H9 (cell line): ENCODE measurements at places on chromosomes 2 and 18.

- peak; percentile 84 for DNase-seq
These were observed 18.0 kb downstream of the ARID5A start for GRCh38 chr2:96554293-96555145.

DNA sequence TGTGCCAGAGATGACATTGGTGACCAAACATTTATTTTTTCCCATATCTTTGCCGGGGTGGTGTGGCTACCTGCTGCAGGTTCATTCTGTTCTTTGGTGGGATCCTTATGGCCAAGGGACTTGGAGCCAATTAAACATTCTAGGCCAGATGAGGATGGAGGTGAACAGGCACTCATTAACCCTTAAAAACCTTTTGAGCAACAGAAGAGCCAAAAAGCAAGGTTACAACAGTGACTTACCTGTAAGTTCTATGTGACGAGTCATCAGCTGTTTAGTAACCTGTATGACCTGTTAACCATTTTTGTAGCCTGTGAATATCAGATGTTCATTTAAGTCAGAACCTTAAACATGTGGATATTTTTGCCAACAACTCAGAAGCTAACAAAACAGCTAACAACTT, 105.6 kb downstream of the XRCC5 start:
- no peak for DNase-seq

DNA sequence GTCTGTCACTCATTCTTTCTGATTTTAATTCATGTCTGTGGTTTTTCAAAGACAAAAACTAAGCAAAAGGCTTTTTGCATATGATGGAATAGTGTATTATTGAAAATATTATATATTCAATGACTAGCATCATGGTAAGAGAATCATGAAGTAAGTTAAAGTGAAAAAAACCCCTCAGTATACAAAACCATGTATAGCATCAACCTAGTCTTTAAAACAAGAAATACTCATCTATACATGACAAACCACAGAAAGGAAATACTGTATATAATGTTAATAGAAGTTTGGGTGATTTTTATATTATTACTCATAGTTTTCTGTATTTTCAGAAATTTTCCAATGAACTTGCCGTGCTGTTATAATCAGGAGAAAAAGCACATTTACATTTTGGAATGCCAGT, 38.0 kb upstream of the ODC1 start:
- no peak for DNase-seq

- DNase-seq: no peak
These were observed 329.0 kb downstream of the DYSF start for GRCh38 chr2:71782323-71782722.

DNA sequence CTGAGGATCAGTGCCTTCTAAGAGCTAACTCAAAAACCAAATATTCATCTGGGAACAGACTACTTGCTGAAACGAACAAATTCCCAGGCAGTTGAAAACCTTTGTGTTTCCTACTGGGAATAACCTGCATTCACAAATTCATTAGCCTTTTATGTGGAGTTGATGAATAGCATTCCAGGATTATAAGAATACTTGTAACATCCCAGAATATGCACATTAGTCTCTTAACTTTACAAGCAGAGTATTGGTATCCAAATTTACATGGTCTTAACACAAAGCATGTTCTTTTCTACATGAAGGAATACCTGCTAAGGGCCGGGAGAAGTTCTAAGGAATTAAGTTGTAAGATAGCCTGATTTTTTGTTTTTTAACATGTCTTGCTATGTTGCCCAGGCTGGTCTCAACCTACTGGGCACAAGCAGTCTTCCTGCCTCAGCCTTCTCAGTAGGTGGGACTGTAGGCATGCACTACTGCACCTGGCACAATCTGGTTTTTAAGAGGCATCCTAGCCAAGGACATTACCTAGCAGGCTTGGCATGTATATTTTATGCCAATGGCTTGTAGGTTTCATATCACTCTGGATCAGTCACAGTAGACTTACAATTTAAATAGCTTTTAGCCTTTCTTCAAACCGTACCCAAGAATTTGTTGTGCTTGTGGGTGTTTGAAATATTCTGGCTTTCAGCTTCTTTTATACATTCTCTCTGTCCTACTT, 50.7 kb downstream of the MGAT5 start:
- DNase-seq: no peak

GRCh38 chr2:43292851-43293743, 66.7 kb upstream of the ZFP36L2 start:
- no peak for DNase-seq

DNA sequence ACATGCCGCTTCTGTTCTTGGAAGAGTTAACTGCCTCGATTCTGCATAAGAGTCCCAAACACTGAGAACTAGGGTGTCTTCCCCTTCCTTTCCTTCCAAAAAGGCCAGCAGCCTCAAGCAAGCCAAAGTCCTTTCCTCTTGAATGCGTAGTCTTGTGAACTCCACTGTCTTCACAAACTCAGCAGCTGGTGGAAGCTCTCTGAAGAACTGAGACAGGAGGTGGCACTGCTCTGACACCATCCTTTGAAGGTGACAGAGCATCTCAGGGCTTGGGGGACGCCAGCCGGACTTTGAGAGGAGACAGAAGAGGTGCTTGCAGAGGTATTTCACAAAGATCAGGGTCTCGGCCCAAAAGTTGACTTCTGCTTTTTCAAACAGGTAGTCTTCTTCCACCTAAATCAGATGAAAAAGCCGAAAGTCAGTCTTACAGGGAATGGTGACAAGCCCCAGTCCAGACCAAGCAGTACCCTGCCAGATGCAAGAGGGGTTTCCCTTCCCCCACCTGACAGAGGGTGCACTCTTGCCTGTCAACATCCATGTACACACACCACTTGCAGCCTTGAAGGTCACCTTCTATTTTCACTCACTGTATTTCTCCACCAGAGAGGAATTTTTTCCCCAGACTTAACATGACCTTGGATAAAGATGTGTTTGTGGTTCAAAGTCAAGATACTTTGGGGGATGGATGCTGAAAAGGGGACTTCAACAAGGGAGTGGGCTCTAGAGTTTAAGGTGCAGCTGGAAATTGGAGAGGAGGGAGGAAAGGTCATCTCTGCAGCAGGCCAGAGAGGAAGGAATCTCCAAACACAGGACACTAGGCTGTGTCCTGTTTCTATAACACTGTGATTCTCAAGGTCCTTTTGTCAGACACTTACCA, 4.8 kb upstream of the ZFP36L2 start:
- DNase-seq: no peak

- no peak for DNase-seq
These were observed 15.5 kb downstream of the PPP3R1 start for GRCh38 chr2:68236876-68237275.

GRCh38 chr2:218985325-218986091, 524 bp upstream of the FEV start:
- DNase-seq: peak; percentile 76

DNA sequence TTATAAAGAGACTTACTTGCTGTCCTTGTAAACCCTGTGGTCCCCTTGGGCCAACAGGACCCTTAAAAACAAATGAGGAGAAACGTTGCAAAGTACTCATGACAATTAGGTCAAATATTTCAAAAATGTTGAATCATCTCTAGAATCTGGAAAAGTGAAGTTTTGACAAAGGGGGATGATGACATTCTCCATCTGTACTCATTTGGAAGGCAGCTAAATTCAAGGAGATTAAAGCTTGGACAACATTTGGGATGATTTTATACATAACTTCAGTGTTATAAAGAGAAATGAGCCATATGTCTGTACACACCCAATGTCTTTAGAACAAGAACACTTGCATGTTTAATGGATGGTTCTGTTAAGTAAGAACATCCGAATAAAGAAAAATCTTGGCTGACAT, 92.9 kb downstream of the COL5A2 start:
- DNase-seq: no peak

DNA sequence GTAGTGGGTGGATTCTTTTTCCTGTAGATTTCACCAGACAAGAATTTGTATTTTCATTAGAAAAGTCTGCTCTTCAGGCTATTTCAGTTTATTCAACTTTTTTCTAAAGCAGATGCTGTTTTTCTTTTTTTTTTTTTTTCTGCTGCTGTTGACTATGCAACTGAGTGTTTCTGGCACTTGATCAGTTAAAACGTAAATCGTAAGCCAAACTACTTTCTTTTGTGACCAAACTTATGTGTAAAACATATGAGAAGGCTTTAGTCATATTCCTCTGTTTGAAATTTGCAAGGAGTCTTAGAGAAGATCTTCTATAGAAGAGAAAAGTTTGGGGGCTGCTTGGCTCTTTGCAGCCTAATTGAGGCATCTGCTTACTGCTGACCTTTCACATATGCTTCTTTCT, 170.1 kb downstream of the PARD3B start:
- DNase-seq: no peak

- no peak for DNase-seq
These were observed 1657.0 kb downstream of the LRP1B start for GRCh38 chr2:140473851-140474250.

DNA sequence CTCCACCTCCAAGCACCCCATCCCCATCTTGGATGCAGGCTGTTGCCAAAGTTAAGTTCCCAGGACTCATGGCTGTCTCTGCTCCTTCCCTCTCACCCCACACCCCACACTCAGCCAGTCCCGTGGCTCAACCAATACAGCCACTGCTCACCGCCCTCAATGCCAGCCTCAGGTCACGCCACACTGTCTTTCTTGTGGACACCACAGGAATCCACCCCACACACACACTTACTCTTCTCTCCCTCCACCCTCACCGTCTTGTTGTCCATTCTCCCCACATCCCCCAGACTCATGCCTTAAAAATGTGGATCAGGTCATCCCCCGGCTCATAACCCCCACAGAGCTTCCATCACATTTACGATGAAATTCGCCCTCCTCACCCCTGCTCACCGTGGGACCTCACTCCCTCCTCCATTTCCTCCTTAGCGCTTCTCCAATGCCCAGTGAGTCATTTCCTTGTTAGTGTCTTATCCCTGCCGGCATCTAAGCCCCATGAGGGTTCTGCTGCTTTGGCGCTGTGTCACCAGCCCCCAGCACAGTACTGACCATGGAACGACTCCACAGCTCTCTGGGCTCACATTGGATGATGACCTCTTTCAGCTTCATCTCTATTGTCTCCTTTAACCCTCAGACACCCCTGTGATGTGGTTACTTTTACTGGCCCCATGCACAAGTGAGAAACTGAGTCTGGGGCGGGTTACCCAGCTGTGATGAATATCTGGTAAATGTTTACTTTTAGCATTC, 13.8 kb downstream of the MLPH start:
- no peak for DNase-seq

GRCh38 chr2:105682401-105682800, 62.3 kb upstream of the NCK2 start:
- no peak for DNase-seq

- no peak for DNase-seq
These were observed 98.9 kb downstream of the CSRNP3 start for GRCh38 chr2:165568361-165568760.

- no peak for DNase-seq
These were observed 131.0 kb downstream of the PRKCE start for GRCh38 chr2:45782436-45782835.

GRCh38 chr18:43692099-43692690, 414.9 kb upstream of the SYT4 start:
- DNase-seq: no peak

GRCh38 chr2:168727904-168728470, 74.5 kb upstream of the NOSTRIN start:
- no peak for DNase-seq
